ENCODE measurements at places on chromosomes 3 and 15.

- DNase-seq = no peak
Observed at GRCh38 chr15:69893086-69893485, 204.6 kb downstream of the TLE3 start.

DNA sequence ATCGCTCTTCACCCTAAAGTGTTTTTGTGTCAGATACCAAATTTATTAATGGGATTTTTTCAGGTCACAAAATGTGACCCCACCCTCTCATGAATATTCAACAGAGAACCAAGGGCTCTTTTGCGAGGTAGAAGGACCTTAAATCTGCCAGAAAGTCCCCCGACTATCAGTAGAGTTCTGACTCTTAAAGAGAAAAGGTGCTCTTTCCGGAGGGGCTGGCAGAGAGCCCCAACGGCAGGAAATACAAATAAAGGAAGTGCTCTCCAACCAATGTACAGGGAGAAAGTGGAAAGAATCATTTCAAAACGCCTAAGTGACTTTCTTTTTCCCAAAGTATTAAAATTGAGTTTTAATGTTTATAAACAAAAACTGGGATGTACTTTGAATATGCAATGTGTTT lies 517.2 kb downstream of the FOXP1 start:
- no peak for DNase-seq

- no peak for DNase-seq
Observed at GRCh38 chr3:96236522-96236921, 577.9 kb upstream of the EPHA6 start.

DNA sequence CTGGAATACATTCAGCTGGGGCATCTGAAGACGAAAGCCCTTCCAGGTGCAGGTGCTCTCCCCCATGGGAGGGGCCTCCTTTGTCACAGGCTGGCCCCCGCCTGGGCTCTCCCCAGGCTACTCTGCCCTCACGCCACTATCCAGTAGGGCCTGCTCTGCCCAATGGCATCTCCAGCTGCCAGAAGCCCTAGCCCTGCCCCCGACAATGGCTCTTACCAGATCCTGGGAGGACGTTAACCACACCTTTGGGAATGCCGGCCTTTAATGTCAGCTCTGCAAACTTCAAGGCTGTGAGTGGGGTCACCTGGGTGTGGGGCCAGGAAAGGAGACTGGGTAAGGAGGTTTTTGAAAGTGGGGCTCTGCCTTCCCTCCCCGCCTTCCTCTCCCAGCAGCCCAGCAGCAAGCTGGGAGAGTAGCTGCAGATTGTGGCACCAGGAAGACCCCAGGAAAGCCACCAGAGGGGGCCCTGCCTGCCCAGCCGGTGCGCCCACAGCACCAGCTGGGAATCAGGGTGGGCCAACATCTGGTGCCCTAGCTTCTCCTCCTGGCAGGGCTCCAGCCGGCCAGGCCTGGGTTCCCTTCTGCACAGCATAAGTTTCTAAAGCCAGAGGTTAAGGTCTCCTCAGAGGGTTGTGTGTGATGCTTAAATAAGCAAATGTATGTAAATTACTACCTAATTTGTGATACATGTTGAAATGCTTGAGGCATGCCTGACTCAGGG lies 40.4 kb upstream of the SLC41A3 start:
- DNase-seq = peak; percentile 32

DNA sequence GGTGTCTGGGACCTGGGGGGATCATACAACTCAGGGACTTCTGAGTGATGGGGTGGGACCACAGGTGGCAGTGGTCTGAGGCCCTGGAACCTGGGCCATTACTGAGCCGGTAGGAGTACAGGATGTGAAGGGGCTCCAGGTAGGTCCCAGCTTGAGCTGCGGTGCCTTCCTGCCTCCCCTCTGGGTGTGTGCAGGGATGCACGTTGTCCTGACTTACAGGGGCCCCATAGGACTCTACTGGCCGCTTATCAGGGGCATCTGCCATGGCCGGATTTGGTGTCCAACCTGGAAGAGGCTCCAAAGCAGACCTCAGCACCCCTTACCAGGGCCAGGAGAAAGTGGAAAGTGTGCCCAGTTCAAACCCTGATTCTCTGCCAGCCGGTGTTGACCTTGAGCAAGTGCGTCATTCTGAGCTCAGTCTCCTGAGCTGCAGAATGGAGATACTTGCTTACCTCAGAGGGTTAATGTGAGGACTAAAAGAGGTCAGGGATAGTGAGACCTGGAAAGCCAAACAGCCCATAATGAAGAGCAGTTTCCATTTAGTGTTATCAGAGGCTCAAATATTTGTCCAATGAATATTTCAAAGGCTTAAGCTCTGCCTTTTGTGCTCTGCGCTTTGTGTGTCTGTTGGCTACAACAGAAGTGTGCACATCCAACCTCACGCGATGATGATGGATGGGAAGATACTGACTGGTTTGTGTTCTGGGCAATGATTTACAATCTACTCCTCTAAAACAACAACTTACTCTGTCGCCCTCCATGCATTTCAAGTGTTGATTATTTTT lies 35.4 kb upstream of the ESYT3 start:
- DNase-seq = peak; percentile 7

DNA sequence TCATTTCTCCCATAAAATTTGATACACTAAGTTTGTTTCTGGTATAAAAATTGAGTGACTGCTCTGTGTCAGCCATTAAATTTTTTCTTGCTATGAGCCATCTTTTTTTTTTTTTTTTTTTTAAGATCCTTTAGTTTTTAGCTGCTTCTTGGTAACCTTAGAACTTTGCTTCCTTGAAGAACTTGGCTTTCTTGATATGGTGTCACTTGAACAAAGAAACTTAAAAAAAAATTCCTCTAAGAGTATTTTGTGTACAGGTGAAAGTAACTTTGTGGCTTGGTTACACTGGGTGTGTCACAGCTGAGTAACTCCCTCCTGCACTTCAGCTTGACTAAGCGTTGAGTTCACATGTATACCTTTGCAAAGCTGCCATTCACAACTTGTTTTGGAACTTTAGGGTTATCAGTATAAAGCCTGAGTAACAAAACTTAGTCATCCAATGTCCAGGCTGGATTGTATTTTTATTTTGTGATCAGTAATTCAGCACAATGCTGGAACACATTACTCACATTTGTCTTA lies 6.5 kb downstream of the CHD2 start:
- DNase-seq = no peak

DNA sequence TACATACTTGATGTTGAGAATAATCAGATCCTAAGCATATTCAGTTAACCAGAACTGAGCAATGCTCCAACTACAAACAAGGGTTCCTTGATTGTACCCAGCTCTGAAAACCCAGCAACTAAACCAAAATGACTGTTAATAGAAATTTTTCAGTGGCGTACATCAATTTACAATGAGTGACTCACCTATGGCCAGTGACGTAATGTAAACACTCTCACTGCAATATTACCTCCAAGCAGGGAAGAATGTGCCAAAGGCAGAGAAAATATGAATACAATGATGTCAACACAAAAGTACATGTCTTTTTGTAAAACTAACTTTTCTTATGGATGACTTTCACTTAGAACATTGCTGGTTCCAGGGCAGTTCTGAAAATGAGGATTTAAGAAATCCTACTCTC lies 611.3 kb downstream of the EDEM1 start:
- DNase-seq = no peak

DNA sequence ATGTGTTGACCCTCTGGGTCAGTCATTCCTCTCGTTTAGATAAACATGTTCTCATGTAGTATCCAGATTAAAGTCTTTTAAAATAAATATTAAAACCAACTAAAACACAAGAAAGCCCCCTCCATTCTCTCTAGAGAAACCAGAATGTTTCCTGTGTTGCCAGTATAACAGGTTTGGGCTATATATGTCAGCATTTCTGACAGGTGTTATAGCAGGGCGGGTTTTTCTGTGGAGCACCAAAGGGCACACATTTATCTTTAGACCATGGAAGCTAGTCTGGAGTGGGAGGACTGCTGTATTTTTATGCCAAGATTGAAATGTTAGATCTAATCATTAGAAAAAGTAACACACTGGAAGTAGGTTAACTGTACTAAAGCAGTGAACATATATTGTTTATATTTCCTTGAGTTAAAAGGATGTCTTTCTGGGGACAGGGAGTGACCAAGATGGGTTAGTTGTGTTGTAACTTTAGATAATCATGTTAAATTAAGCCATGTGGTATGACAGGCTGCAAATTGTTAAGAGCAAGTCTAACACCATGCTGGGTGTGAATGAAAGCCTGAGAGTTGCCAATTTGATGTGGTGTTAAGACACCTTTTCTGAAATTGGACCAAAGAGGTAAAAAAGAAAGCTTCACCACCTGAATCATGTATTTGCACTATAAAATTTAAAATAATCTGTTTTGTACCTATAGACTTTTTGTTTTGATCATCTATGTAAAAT lies 15.6 kb downstream of the KCTD6 start:
- DNase-seq = no peak

GRCh38 chr3:124168271-124168670 lies 176.3 kb upstream of the ROPN1 start:
- no peak for DNase-seq

DNA sequence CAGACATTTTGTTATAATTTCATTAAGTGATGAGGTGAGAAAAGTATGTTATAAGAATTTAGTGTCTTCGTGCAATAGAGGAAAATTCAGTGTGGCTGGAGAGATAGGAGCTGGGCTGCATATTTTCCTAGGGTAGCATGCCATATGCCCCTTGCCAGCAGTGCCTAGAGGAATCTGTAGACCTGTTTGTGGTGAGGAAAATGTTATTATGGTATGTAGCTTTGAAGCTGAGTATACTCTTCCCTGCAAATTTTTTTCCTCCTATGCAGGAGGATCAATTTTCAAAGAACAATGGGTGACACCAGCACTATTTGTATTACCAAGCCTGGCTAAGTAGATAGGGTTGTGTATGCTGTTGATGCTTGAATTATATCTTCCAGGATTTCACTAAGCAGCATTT lies 200.6 kb downstream of the EDEM1 start:
- DNase-seq = no peak

DNA sequence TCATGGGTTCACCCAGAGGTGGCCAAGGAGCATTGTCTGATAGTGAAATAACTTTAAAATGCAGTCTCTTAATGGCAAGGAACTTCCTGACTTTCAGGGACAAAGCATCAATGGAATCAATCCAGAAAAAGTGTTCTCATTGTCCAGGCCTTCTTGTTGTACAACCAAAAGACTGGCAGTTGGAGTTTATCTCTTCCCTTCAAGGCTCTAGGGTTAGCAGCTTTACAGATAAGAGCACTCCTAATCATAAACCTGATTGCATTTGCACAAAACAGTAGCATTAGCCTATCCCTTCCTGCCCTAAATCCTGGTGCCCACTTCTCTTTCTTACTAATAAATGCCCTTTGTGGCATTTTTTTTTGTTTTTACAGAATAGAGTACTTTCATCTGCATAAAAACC lies 43.3 kb upstream of the VIPR1 start:
- DNase-seq = no peak

- DNase-seq = no peak
Observed at GRCh38 chr15:62440362-62441105, 275.4 kb upstream of the C2CD4B start.

DNA sequence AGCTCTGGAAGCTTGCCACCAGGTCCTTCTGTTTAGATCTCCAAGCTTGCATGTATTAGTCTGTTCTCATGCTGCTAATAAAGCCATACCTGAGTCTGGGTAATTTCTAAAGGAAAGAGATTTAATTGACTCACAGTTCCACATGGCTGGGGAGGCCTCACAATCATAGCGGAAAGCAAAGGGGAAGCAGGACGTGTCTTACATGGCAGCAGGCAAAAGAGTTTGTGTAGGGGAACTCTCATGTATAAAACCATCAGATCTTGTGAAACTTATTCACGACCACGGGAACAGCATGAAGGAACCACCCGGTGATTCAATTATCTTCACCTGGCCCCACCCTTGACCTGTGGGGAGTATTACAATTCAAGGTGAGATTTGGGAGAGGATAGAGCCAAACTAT lies 147.0 kb upstream of the PROK2 start:
- no peak for DNase-seq

DNA sequence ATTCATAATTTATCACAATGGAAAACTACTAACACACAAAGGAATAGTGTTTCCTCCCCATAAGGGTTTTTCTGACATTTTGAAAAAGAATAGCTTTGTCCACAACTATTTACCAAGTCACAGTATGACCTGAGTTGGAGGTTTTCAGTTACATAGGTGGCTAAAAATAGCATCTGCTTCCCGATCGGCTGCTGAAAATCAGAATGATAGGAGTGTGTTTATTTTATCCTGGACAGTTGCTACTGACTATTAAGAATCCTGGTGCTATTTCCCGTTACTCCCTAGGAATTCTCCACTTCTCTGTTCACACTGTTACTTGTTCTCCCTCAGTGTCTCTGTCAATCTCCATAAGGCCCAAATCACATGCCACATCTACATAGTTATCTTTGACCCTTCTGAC lies 353.9 kb upstream of the RARB start:
- no peak for DNase-seq

DNA sequence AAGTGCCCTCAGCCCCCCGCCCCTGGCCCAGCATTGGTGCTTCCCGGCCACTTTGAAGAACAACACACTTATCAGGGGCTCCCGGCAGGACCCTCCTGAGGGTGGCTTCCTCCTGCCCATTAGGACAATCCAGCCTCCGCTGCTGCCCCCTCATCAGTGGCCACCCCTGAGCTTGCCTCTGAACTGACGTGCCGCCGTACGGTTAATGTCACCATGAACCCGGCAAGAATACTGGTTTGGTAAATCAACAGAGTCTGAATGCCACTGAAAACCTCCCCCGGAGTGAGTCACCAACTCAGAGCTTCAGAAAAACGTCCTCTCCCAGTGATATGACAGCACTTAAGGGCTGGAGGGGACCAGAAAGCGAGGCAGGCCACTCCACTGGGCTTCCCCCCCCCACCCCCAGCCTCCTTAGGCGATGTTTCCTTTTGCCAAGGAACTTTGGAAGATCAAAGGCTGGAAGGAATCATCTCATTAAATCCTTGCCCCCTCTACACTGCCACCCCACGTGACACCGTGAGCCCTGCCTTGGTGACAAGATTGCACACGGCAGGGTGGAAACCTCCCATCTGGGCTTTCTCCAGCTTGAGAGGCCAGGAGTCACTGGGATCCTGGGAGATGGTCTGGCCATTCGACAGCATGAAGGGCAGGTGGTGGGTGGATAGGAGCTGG lies 142.1 kb downstream of the NUP210 start:
- DNase-seq = no peak

DNA sequence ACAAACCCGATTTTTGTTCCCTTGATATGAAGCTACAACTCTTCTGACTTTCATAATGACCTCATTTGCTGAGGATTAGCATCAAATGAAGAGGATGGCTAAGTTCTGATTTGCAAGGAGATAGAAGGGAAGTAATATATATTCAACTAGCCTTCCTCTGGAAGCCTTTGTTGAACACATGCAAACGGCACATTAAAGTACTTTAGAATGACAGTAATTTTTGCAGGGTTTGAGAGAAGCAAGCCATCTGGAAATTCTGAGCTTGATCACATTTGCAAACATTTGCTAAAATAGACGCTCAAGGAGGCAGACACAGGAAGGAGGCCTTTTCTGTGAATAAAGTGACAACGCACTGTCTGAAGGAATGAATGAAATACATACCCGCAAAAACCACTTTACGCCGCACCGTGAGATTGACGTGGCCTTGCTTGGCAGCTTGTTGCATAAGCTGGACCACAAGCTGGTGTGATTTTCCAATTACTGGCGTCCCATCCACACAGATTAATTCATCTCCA lies 657.2 kb downstream of the MAGI1 start:
- no peak for DNase-seq

- no peak for DNase-seq
Observed at GRCh38 chr15:54803134-54803808, 393.5 kb downstream of the RSL24D1 start.

Data from NCI-H774 (cell line).